ENCODE measurements at places on chromosomes 2 and 18. TPM values are rescaled to one million over a fixed set of nuclear protein-coding genes. Genes with fewer than 3 reads are reported as not detected.
A peak's percentile ranks its signal among the peaks of the same experiment; 100 is the strongest.

GRCh38 chr2:40095000-40095399 is 315.9 kb upstream of the THUMPD2 start:
- H3K36me3 ChIP-seq, result no peaks in the 10 kb centered on the region
- H3K27ac ChIP-seq, result no peak overlapping the region
- no peak overlapping the region for H3K4me3 ChIP-seq
- DNase-seq, result no peak
- H3K27me3 ChIP-seq, result no peaks in the 10 kb centered on the region

Gene NDC80
- total RNA-seq, result 15.4 TPM

GRCh38 chr2:221197225-221197856 is 374.8 kb downstream of the EPHA4 start:
- no peak overlapping the region for H3K27ac ChIP-seq
- H3K4me1 ChIP-seq, result no peaks in the 10 kb centered on the region
- no peaks in the 10 kb centered on the region for H3K36me3 ChIP-seq
- no peak for DNase-seq
- no peak overlapping the region for H3K4me3 ChIP-seq

GRCh38 chr2:26540306-26540705 is 62.4 kb upstream of the OTOF start:
- H3K4me3 ChIP-seq, result no peak overlapping the region
- H3K27ac ChIP-seq, result no peak overlapping the region
- H3K36me3 ChIP-seq, result no peaks in the 10 kb centered on the region
- no peaks in the 10 kb centered on the region for H3K4me1 ChIP-seq
- no peak for DNase-seq
- no peaks in the 10 kb centered on the region for H3K27me3 ChIP-seq

GRCh38 chr2:179239195-179239594 is 25.4 kb downstream of the SESTD1 start:
- no peaks in the 10 kb centered on the region for H3K27me3 ChIP-seq
- no peak overlapping the region for H3K27ac ChIP-seq
- no peak for DNase-seq
- no peaks in the 10 kb centered on the region for H3K36me3 ChIP-seq
- peaks cover 10% of the 10 kb centered on the region for H3K4me1 ChIP-seq

DNA sequence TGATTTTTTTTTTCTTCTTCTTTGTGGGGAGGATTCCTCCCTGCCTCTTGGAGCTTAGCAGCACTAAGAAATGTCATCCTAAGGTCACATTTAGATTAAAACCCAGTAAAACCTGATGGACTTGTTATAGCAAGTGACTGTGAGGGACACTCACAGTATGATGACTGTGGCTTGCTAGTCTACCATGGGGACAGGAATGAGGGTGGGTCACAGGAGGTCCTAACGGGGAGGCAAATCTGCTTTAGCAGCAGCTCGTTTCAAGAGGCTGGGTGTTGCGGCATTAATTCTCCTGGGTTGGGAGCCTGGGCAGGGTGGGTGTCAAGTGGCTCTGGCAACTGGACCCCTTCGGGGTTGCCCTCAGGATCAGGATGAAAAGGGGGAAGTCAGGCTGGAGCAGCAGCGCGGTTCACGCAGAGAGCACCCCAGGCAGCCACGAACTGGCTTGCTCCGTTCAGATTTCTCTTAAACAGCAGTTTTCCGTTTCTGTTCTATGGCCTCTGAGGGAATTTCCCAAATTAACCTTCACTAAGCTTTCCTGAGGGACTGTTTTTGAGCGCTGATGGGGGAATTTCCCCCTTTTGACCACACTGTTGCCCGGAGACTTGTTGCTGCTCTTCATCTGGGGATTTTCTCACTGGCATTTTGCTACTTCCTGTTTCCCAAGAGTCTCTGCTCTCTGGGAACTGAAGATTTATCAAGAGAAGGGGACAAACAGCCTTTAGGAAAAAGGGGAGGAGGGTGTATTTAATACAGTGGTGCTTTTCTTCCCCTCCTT is 59.8 kb upstream of the PELI1 start:
- peak overlapping the region; percentile 60 for H3K27ac ChIP-seq
- peak; percentile 34 for DNase-seq
- peaks cover 17% of the 10 kb centered on the region for H3K4me1 ChIP-seq
- H3K4me3 ChIP-seq, result peak overlapping the region; percentile 46
- H3K36me3 ChIP-seq, result no peaks in the 10 kb centered on the region
- no peaks in the 10 kb centered on the region for H3K27me3 ChIP-seq

Gene DHRS9
- 2.3 TPM for total RNA-seq

Gene FN1
- 66.3 TPM for total RNA-seq

Gene KCNIP3
- total RNA-seq, result 69.1 TPM

DNA sequence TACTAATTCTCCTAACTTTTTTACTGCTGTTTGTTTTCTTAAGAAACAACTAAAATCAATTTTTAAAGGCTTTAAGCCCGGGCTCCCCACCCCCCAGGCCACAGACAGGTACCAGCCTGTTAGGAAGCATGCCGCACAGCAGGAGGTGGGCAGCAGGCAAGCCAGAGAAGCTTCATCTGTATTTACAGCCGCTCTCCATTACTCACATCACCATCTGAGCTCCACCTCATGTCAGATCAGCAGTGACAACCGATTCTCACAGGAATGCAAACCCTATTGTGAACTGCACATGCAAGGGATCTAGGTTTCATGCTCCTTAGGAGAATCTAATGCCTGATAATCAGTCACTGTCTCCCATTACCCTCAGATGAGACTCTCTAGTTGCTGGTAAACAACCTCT is 517.0 kb downstream of the NRXN1 start:
- no peaks in the 10 kb centered on the region for H3K4me1 ChIP-seq
- no peaks in the 10 kb centered on the region for H3K27me3 ChIP-seq
- DNase-seq, result no peak
- H3K36me3 ChIP-seq, result no peaks in the 10 kb centered on the region
- no peak overlapping the region for H3K4me3 ChIP-seq

DNA sequence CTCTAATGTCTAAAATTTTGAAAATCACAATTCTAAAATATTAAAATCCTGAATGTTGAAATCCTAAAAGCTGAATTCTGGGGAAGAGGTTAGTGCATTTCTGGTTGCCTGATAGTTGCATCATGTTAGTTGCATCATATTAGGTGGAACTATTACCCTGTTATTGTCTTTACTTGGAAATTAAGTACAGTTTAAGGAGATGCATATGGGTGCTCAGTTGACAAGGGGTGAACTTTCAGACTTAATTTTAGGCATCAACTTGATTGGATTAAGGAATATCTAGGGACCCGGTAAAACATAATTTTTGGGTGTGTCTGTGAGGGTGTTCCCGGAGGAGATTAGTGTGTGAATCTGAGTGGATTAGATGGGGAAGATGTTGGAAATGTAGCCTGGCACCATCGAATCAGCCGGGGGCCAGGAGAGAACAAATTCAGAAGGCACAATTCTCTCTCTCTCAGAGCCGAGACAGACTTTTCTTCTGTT is 409.8 kb downstream of the PLCL1 start:
- no peaks in the 10 kb centered on the region for H3K27me3 ChIP-seq
- H3K36me3 ChIP-seq, result no peaks in the 10 kb centered on the region
- no peak overlapping the region for H3K4me3 ChIP-seq
- no peak for DNase-seq
- no peak overlapping the region for H3K27ac ChIP-seq
- no peaks in the 10 kb centered on the region for H3K4me1 ChIP-seq

Gene CFAP221
- total RNA-seq, result 62.4 TPM

GRCh38 chr2:226795281-226796011 is 4.2 kb downstream of the IRS1 start:
- peaks cover 4% of the 10 kb centered on the region for H3K4me1 ChIP-seq
- no peaks in the 10 kb centered on the region for H3K36me3 ChIP-seq
- H3K27ac ChIP-seq, result no peak overlapping the region
- no peaks in the 10 kb centered on the region for H3K27me3 ChIP-seq
- no peak for DNase-seq

GRCh38 chr2:98828793-98829371 is 98.0 kb upstream of the MGAT4A start:
- H3K27me3 ChIP-seq, result no peaks in the 10 kb centered on the region
- peaks cover 2% of the 10 kb centered on the region for H3K4me1 ChIP-seq

DNA sequence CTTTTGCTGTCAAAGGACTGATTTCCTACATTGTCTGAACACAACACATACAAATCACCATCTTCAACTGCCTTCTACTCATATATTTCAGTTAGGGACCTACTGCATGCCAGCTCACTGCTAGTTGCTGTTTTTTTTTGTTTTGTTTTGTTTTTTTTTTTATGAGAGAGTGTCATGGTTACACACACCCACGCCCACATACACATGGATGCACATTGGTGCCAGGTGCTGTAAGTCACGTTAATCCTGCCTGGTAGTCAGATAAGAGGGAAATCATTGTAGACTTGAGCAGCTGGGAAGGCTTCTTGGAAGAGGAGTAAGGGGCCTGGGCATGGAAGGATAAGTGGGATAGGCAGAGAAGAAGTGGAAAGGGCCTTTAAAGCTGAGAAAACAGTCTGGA is 209.9 kb downstream of the TDRD15 start:
- no peak for DNase-seq
- H3K4me3 ChIP-seq, result no peak overlapping the region
- H3K27ac ChIP-seq, result no peak overlapping the region
- H3K36me3 ChIP-seq, result no peaks in the 10 kb centered on the region
- no peaks in the 10 kb centered on the region for H3K4me1 ChIP-seq
- no peaks in the 10 kb centered on the region for H3K27me3 ChIP-seq

DNA sequence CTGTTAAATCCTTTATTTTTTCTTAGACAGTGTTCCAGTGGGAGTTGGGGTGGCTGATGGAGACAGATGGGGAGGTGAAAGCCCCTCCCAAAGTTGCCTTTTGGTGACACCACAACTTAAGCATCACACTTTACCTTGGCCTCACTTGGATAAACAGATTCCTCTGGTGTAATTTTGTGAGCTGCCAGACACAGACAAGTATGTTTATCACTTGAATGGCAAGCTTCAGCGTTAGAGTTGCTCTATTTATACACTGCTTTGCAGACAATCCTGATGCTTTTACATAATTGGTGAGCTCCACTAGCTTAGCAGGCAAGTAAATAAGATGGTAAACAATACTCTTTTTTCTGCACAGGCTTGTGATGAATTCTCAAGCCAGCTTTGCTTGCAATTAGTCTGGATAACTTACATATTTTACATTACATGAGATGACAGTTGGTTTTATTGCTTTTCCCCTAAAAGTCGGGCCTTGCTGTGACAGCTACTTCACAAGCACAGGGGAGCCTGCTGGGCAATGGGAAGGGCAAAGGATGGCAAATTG is 226.2 kb downstream of the SLC8A1 start:
- H3K36me3 ChIP-seq, result no peaks in the 10 kb centered on the region
- no peak overlapping the region for H3K4me3 ChIP-seq
- no peak for DNase-seq
- H3K27ac ChIP-seq, result no peak overlapping the region

Gene CD226
- 2.6 TPM for total RNA-seq

DNA sequence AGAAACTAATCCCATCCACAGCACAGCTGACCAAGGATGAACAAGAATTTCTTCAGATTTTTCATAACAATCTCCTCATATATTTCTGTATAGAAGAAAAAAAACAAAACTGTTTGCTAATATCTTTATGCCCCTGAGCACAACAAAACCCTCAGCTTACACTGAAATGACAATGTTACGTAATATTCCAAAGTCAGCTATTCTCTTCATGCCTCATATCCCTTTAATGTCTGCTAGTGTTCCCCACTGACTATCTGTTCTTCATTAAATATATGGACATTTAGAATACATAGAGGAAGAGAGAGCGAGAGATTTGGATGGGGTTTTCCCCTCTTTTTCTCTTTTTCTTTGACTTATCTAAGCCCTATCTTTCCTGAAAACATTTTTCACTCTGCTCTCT is 87.9 kb upstream of the GULP1 start:
- DNase-seq, result no peak
- H3K4me1 ChIP-seq, result peaks cover 14% of the 10 kb centered on the region
- no peak overlapping the region for H3K4me3 ChIP-seq

DNA sequence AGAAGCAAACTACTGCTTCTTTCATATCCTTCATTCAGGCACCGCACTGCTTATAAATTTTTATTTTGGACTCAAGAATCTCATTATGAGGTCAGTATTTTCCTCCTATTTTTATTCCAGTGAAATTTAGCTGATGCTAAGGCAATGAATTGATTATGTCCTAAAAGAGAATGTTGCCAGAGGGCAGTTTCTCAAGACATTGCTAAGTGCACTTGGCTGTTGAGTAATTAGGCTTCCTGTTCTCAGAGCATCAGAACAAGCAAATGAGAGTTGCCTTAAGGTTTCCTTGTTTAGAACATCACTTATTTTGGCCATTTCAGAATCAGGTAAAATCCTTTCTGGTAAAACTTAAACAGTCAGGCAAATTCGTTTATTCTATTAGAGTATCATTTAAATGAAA is 548.6 kb upstream of the ZEB2 start:
- DNase-seq, result no peak
- no peak overlapping the region for H3K27ac ChIP-seq
- H3K4me1 ChIP-seq, result peaks cover 6% of the 10 kb centered on the region
- no peak overlapping the region for H3K4me3 ChIP-seq

Gene FSIP2
- total RNA-seq, result 31.8 TPM

GRCh38 chr2:178804791-178805190 is 2.4 kb downstream of the TTN start:
- no peak for DNase-seq
- no peaks in the 10 kb centered on the region for H3K27me3 ChIP-seq
- H3K27ac ChIP-seq, result no peak overlapping the region
- H3K36me3 ChIP-seq, result no peaks in the 10 kb centered on the region
- H3K4me1 ChIP-seq, result no peaks in the 10 kb centered on the region

DNA sequence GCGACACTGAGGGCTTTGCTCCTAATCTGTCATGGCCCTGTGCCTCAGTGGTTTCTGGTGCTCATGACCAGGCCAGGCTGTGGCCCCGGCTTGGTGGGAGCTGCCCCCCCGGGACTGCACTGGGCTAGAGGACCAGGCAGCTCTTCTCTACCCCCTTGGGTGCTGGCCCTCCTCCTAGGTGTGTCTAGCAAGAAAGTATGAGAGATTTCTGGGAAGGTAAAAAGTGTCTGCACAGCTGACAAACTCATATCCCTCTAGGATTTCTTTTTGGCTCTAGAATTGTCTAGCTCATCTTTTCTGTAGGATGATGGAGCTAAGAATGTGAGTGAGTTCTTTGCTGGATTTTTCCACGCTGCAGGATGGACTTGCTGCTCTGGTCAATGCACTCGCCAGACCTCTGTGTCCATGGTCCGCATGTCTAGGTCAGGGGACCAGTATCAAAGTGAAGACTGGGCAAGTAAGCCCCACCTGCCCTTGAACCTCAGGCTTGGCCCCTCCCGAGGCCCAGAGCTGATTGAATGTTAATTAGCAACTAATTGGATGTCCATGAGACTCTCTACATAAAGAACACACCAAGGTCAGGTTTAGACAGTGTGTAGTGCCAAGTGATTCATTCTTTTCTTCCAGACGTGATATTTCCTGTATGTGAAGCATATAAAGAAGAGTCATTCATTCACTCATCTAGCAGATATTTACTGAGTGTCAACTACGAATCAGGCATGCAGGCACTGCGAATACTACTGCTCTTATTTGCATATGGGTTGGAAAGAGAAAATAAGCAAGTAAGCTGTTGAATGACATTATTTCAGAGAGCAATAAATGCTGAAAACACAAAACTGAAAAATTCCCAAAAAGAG is 15.6 kb upstream of the PSD4 start:
- no peaks in the 10 kb centered on the region for H3K4me1 ChIP-seq
- no peak overlapping the region for H3K27ac ChIP-seq
- no peaks in the 10 kb centered on the region for H3K27me3 ChIP-seq
- peak; percentile 5 for DNase-seq
- no peaks in the 10 kb centered on the region for H3K36me3 ChIP-seq
- peak overlapping the region; percentile 41 for H3K4me3 ChIP-seq

- H3K4me1 ChIP-seq, result no peaks in the 10 kb centered on the region
- no peak for DNase-seq
- H3K4me3 ChIP-seq, result no peak overlapping the region
- H3K36me3 ChIP-seq, result no peaks in the 10 kb centered on the region
- H3K27me3 ChIP-seq, result no peaks in the 10 kb centered on the region
Observed at GRCh38 chr2:127455566-127456493, 37.6 kb downstream of the PROC start.

Gene SCTR
- total RNA-seq, result 1.1 TPM

Gene SLC9A4
- total RNA-seq, result 0.81 TPM

Measured in testis (tissue), 5 donors.